Cardiac septum (tissue), 1 donor: ENCODE measurements at places on chromosomes 6 and 20.

GRCh38 chr20:57097245-57097915 lies 169.1 kb downstream of the BMP7 start:
- DNase-seq, result no peak

- DNase-seq, result no peak
Observed at GRCh38 chr6:112188906-112189305, 65.5 kb downstream of the LAMA4 start.

- DNase-seq, result no peak
Observed at GRCh38 chr6:126811321-126811720, 307.1 kb upstream of the RSPO3 start.

DNA sequence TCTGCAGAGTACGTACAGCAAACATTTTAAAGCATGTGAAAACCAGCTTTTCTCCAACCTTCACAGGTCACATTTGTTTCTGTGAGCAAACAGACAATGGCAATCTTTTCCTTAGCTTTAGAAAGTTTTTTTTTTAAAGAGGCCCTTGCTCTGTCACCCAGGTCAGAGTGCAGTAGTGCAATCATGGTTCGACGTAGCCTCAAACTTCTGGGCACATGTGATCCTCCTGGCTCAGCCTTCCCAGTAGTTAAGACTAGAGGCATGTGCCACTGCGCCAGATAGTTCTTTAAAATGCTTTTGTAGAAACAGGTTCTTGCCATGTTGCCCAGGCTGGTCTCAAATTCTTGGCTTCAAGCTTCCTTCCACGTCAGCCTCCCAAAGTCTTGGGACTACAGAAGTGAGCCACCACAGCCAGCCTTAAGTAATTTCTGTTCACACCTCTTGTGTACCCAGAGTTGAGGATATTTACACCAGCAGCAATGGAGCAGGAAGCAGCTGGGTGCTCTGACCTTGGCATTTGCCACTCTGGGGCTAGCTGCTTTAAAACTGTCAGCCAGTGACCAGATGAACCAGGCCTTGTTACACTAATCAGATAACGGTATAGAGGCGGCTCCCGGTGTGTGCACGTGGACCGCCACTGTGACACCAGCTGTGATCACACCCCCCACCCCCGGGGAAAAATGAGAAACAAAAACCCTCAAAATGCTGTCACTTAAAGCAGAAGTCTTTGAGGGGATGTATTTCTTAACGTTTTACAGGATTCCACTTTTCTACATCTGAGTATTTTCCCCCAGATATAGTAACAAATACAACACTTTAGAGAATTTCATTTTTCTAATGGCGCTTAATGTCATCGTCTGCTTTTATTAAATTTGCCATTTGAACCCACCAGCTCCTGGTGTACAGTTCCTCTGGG lies 71.3 kb downstream of the AKAP12 start:
- no peak for DNase-seq

GRCh38 chr6:55888917-55889316 lies 13.5 kb upstream of the BMP5 start:
- DNase-seq, result no peak

DNA sequence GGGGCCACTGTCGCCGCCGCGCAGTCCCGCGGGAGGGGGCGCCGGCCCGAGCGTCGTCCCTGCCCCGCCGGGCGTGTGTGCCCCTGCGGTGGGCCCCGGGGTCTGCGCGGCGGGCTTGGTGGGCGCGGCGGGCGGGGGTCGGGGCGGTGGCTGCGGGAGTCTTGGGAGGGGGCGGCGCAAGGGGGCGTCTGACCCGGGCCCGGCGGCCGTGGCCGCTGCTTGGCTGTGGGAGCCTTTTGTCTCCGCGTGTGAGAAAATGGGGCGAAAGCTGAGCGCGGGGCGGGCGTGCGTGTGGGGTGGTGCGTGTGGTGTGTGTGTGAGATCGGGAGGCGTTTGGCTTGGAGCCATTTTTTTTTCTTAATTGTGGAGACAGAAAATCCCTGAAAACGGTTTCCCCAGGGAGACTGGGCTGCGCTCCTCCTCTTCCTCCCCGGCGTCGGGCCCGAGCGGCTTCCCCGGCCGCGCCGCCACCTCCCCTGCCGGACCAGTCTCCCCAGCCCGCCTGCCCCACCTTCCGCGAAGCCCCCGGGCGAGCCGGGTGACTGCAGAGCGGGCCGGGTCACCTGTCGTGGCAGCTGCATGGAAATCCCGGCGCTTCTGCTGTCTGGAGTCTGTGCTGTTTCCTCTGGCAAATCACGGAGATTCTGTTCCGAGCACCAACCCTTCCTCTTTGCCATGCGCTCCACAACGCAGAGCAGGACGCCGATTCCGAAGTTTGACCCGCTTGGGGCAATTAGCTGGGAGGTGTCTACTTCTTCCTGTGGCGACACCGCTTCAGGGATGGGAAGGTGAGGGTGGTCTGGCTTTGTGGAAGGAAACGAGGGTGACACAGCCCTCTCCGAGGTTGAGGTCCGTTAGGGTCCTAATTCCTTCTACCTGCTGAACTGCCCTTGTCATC lies 64.4 kb downstream of the GTF2H5 start:
- DNase-seq, result peak; percentile 88
